ENCODE measurements at places on chromosomes 11 and 22.

DNA sequence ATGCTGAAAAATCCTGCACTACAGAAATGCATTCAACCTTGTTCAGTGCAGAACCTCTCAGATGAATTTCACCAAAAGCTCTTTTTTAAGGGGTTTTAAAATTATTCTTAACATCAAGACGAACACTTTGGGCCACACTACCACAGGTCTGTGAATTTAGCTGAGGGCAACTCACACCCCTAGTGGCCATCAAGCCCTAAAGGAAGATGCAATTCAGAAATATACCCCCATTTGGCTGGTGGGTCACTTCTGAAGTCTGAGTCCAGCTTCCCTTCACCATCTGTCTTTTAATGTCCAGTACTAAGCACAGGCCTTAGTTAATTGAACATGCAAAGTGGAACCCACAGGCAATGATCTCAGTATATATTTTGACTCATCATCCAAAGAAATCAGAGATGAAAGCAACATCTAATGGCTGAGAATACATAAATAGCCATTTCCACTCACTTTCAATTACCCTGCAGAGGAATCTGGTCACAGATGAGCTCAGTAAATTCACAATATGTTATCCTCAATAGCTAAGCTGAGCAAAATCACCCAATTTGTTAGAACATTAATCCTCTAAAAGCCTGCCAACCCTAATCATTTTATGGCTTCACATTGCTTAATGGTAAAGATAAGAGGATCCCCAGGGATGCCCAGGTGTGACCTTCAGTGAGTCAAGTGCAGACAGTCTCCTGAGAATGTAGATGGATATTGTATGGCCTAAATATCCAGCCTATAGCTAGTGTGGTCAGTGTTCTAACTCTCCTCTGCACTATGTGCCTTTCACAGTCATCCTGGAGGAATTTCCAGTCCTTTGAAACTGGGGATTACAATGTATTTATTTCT, 50.3 kb downstream of the FAM76B start:
- DNase-seq = no peak

DNA sequence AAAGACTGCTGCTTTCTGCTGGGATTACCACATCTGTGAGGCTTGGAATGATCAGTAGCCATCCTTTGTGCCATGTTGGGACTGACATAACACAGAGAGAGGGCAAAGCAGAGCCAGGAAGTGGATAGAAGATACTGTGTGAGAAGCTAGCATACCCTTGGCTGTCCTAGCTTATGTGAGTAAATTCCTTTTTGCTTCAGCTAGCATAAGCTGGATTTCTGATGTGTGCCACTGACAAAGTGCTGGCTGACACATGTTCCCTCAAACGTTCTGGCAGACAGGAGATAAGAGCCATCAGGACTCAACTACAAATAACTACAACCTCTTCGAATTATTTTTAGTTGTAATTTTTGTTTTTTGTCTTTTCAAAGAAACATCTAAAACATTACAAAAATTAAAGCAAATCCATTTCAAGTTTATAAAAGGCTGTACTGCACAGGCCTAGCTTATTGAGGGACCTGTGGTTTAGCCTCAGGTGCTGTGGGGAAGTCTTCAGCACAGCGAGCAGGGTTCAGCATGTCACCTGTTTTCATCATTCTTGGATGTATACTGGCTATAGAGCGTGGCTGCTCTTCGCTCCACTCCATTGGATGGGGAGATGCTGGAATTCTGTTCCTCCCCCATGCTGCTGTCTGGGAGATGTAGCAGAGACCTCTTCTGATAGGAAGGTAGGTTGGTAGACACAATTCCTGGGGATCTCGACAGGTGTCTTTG, 120.9 kb downstream of the SWAP70 start:
- DNase-seq = no peak

DNA sequence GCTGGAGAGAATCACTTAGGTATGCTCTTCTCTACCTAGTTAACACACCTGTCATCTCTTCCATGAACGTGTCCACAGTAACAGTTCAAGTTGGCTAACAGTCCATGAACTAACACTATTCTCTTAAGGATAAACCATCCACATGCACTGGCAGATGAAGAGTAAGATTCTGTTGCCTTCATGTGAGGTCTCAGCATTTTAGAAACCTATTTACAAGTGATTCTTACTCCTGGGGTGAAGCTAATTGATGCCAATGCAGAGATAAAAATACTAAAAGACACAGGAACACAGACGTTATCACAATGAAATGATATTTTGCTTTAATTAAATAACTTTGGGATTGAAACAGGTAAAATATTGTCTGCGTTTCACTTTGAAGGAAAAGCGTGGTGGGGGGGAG, 1.3 kb downstream of the LRRC4C start:
- DNase-seq = no peak

DNA sequence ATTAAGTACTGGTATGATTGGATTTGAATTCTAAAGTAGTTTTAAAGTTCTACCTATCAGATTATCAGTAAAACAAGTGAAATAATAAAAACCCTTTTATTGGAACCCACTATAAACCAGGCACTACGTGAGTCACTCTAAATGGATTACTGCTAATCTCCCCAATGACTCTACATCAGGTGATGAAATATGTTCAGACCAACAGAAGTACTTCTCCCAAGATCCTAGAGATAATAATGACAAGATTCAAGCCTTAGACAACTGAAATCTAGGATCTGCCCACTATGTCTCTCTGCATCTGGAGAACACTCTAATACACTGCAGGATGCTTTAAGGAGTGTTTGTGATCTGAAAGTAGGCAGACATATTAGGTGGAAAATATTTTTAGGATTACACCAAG, 652.1 kb upstream of the CHORDC1 start:
- no peak for DNase-seq

DNA sequence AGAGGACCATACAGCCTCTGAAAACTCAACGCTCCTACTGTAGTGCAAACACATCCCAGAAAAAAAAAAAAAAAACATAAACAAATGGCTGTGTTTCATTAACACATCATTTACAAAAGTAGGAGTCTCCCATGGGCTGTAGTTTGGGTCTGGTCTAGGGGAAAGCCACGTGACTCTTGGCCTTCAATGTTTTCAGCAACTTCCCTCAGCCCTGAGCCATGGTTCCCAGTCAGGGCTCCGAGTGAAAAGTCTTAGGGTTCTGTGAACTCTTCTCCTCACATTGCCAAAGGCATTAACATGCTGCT, 58.5 kb downstream of the CSNK2A3 start:
- DNase-seq = no peak

DNA sequence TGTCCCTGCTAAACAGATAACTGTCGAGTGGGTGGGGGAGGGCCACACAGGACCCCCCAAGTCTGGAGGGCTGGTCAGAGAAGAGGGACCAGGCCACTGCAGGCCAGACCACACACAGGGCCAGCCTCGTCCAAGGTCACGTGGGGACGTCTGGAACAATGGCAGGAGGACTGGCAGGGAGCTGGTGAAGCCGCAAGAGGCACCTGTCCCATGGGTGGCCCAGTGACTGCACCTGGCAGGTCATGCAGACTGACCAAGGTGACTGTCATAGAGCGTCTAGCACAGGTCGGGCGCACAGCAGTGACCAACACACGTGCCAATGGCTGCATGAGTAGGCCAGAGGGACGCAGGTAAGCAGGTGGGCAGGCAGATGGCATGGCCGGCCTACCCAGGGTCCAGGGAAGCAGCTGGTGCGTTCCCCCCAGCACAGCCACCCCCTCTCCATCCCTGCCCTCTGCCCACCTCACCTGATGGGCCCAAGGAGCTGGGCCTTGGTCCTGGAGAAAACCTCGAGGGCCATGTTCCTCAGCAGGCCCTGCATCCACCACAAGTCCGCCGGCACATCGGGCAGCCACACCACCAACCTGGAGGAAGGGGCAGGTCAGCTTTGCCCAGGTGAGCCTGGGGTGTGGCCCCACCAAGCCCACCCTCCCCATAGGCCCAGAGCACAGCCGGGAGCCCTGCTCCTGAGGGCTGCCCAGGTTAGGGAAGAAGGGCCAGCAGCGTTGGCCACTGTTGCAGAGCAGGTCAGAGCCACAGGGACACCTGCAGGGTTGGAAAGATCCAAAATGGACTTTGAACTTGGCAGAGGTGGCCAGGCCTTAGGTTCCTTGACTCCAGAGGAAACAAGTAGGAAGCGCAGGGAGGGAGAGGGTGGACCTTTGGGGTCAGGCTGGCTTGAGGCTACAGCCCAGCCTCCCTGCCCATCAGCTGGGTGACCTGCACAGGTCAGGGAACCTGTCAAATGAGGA, 10.4 kb downstream of the PNPLA5 start:
- no peak for DNase-seq

DNA sequence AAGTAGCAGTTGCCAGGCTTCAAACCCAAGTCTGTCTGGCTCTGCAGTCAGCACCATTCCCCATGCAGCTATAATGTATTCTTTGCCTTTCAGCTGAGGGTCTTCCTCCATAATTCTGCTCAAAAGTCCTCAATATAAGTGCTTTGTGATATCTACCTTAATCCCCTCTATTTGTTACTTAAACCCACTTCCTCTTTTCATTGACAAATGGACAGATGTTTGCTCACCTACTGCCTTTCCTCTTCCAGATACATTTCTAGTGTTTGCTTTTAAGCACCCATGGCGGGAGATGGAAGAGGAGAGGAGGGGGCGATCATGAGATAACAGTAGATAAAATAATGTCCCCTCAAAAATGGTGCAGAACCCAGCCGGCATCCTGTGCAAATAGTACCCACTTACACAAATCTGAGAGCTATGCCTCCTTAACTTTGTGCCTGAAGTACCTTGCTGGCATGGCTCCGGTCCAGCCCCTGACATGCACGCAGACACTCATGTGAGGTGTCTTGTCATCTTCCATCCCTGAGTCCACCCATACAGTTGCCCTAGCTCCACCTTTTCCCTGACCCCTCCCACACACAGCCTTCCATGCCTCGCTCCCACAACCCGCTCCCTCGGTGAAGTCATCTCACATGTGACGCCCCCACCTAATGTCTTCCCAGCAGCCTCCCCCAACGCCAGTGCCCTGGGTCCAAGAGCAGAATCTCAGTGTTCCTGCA, 109.6 kb downstream of the TRIM29 start:
- DNase-seq = no peak

DNA sequence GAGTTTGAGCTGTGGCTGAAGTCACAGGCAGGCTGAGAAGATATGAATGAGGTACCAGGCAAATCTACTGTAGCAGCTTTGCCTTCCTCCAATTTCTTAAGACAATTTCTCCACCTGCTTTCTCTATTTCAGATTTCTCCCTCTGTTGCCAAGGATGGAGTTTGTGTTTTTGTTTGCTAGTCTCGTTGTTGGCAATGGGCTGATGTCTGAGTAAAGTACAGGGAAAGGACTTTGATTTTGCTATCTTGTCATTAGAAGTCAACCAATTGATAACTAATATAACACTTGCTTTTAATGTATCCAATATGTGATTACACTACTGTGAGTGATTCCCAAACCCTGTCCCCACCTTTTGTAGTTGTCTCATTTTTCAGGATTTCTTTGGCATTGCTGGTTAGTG, 40.1 kb upstream of the RRAS2 start:
- DNase-seq = no peak

- peak; percentile 68 for DNase-seq
These were observed 17.5 kb downstream of the RELT start for GRCh38 chr11:73393479-73394415.

DNA sequence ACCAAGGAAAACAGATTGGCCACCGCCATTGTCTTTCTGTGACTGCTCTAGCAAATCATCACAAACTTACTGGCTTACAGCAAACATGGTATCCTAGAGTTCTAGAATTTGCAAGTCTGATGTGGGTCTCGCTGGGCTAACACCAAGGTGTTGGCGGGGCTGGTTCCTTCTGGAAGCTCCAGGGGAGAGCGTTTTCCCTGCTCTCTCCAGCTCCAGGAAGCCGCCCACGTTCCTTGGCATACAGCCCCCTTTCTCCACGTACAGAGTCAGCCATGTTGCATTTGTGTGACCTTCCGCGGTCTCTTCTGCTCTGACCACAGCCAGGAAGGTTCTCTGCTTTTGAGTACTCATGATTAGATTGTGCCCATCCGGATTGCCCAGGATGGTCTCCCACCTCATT, 27.5 kb downstream of the TBC1D22A start:
- no peak for DNase-seq

- peak; percentile 60 for DNase-seq
These were observed 13.6 kb upstream of the LGR4 start for GRCh38 chr11:27485930-27486773.

DNA sequence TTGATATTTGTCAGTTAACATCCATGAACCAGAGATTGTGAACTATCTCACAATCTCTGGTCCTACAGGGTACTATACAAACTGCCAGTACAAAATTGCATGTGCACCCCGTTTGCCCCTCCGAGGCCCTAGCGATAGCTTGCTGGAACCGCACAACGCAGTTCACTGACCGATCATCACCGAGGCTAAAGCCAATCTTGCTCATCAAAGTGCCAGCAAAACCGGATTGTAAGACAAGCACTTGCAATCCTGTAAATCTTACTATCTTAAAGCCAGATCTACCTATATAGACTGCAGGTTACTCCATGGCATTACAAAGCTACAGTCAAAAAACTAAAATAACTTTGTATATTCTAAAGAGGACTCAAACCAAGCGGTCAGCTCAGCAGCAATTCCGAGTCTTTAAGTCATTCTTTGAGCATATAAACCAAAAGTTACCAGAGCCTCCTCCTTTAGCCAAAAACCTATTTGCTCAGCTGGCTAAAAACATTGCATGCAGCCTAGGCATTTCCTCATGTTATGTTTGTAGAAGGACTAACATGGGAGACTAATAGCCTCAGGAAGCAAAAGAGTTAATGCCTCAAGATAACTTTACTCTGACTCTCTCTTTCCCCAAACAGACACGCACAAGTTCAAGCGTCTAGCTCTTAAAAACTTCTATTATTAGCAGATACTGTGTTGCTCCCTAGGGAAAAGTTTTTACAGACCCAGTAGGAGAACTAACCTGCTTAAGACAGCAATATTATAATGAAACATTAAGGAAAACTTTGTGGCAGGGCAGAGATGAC, 30.7 kb upstream of the CPT1A start:
- no peak for DNase-seq
